ENCODE measurements at places on chromosomes 7 and 10. TPM values are rescaled to one million over a fixed set of nuclear protein-coding genes. Genes with fewer than 3 reads are reported as not detected.

GRCh38 chr7:47661051-47661714 is 79.3 kb upstream of the TNS3 start:
- DNase-seq, result peak; percentile 74

- DNase-seq, result no peak
These were observed 31.9 kb downstream of the NUP42 start for GRCh38 chr7:23213755-23214154.

The VSTM2A gene
- polyA plus RNA-seq, result not detected

DNA sequence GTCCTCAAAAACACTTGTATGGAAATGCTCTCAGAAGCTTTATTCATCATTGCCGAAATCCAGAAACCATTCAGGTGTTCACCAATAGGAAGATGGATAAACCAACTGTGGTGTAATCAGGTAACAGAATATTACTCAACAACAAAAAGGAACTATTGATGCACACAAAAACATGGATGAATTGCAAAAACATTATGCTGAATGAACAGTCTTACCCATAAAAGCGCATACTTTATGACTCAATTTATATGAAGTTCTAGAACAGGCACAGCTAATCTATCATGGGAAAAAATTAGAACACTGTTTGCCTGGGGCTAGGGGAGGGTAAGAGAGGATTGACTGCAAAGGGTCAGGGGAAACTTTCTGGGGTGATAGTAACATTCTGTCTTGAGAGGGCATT is 26.9 kb upstream of the GSAP start:
- DNase-seq, result no peak

- no peak for DNase-seq
These were observed 21.2 kb upstream of the NPS start for GRCh38 chr10:127527891-127528290.

The ENKUR gene
- polyA plus RNA-seq, result 0.06 TPM

DNA sequence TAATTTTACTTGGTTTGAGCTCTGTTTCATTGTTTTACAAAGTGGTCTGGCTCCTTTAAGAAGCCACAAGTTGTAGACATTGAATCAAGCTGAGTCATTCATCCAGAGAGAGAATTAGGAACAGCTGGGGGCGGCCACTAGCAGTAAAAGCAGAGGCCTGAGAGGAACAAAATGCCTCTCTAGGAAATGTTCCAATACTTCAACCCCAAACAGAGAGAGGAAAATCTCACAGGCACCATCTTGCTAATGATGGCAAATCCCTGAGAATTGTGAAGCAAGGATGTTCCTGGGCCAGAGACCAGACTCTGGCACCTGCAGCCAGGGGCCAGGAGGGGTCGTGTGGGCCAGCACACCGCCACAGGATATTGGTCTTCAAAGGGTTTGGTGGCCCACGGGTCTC is 26.5 kb upstream of the TRIL start:
- DNase-seq, result peak; percentile 42

GRCh38 chr7:33351709-33352108 is 222.3 kb downstream of the BBS9 start:
- no peak for DNase-seq

GRCh38 chr10:121309164-121309563 is 289.1 kb downstream of the FGFR2 start:
- DNase-seq, result no peak

Data from SK-N-SH (cell line).